ENCODE measurements at places on chromosomes 6 and 20.

GRCh38 chr6:105664931-105665330 lies 262.0 kb upstream of the PREP start:
- DNase-seq, result peak; percentile 56

- peak; percentile 16 for DNase-seq
Measured at GRCh38 chr20:38290829-38291814, 12.8 kb upstream of the BPI start.

DNA sequence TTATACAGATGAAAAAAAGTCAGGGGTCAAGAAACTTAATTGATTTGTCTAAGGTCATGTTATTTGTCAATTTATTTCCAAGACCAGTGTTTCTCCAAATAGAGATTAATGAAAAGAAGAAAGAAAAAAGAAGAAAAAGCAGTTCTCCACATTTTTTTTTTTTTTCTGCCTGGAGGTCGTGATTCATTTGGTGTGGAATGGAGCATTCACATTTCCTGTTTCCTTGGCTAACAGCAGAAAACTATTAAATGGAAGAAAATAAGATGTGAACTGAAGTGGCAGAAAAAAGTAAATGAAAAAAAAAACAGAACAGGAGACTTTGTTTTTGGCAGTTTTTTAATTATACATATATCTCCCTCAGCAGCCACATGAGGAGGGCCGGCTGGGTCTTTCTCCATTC lies 470.8 kb upstream of the ZNF337 start:
- DNase-seq, result no peak

DNA sequence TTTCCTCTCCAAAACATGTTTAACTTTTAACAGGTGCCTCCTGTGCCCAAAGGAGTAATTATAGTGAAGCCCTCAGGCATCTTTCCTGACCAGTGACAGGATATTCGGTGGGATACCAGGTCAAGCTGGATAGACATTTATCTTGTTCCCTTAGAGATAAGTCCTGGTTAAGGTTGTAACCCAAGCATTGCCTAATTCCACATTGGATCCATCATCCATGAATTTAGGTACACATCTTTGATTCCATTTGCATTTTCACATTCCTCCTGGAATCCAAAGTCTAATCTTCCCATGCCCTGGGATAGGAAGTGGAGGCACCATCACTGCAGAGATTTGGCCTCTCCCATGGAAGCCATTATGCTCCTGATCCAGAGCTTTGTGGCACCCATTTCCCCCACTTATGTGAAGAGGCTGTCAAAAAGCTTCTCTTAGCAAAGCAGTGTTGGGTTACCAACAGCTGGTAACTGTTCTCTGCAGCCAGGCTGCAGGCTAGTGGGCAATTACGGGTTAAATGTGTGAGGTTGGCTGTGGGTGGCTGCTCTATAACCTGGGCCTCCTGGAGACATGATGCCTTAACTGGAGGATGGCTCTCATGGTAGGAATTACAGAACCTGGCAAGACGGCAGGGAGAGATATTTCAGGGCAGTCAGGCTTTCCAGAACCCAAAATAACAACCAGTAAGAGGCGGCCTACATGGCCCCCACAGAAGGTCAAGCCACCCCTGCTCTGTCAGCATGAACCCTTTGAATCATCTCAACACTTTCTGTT lies 96.9 kb upstream of the VGLL2 start:
- DNase-seq, result no peak

- no peak for DNase-seq
Measured at GRCh38 chr20:6626805-6627204, 140.7 kb upstream of the BMP2 start.

DNA sequence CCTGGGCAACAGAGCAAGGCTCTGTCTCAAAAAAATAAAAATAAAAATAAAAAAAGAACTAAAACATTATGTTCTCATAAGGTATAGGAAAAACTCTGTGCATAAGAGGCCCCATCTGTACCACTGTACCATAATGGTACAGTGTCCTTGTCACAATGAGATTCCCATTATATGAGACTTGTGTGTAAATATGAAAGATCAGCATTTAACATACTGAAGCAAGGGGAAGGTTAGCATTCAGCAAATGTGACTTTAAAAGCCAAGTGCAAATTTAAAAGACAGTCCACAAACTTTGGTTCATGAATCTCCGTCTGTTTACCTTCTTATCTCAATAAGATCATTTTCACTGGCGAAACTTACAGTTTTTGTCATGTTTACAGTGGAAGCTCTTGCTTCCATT lies 16.2 kb downstream of the DSP start:
- DNase-seq, result no peak

GRCh38 chr20:57894096-57894495 lies 184.3 kb upstream of the PMEPA1 start:
- no peak for DNase-seq

- DNase-seq, result no peak
Measured at GRCh38 chr6:3263096-3263495, 4.3 kb downstream of the PSMG4 start.

DNA sequence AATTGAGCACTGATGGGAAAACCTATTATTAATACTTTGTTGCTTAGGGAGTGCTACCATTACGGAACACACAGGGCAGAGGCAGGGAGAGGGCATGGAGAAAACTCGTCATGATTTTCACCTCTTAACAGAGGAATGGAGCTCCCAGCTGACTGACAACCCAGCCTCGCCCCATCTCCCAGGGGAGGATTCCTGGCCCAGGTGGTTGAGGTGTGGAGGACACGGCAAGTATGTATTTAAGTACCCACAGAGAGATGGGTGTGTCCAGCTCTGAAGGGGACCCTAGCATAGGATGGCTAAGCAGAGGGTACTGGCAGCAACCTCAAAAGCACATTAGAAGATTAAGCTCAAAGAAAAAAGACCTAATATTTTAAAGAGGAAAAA lies 261.9 kb upstream of the MOCS1 start:
- no peak for DNase-seq

DNA sequence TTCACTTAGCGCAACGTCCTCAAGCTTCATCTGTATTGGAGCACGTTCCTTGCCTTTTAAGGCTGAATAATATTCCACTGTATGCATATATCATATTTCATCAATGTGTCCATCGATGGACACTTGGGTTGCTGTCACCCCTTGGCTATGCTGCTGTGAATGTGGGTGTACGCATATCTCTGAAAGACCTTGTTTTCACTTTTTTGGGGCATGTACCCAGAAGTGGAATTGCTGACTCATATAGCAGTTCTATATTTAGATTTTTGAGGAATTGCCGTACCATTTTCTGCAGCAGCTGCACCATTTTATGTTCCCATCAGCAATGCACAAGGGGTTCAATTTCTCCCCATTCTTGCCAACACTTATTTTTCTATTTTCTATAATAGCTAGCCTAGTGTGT lies 22.8 kb upstream of the SLC23A2 start:
- no peak for DNase-seq

DNA sequence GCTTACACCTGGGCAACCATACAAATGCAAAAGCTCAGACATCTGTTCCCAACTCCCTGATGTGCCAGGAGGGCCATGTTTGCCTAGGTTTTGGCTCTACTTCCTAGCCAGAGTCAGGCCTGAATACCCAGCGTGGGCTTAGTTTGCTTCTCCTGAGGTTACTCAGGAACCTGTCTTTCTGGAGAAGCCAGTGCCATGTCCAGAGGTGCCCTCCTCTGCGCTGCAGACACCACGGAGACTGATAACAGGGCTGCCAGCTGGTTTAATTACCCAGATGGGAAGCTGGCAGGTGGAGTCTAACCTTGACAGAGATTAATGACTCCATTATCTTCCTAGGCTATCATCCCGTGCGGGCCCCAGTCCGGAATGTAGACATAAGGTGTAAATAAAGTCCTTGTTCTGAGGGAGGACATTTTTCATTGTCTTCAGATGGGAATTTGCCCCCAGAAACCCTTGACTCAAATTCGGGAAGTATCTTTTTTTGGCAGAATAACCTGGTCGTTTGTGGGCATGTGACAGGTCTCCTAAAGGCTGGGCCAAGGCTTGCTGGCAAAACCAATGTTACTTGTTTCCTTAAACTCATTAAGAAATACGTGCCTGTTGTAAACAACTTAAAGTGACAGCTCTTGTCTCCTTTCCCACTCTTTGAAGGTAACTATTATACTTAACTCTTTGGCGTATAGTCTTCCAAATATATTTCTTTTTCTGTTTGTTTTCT lies 29.2 kb upstream of the ZNFX1 start:
- DNase-seq, result no peak

GRCh38 chr20:55354720-55355119 lies 650.6 kb downstream of the CBLN4 start:
- DNase-seq, result no peak

GRCh38 chr20:17655865-17656479 lies 26.1 kb downstream of the RRBP1 start:
- DNase-seq, result no peak

- no peak for DNase-seq
Measured at GRCh38 chr6:133314947-133315346, 73.8 kb downstream of the EYA4 start.

DNA sequence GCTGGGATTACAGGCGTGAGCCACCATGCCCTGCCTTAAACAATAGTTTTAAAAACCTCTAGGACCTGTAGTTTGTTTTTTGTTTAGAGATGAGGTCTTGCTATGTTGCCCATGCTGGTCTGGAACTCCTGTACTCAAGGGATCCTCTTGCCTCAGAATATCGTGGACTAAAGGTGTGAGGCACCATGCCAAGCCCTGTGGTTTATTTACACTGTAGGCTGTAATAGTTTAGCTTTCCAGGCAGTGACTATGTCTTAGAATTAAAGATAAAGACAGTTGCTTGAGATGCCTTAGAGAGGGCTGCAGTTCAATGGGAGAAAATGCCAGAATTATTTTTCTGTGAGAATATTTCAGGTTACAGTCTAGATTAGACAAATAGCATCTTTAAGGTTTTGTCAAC lies 72.9 kb downstream of the SGK1 start:
- no peak for DNase-seq

- no peak for DNase-seq
Measured at GRCh38 chr6:35620706-35621105, 68.0 kb downstream of the FKBP5 start.

- no peak for DNase-seq
Measured at GRCh38 chr6:57305107-57305506, 12.3 kb upstream of the PRIM2 start.

DNA sequence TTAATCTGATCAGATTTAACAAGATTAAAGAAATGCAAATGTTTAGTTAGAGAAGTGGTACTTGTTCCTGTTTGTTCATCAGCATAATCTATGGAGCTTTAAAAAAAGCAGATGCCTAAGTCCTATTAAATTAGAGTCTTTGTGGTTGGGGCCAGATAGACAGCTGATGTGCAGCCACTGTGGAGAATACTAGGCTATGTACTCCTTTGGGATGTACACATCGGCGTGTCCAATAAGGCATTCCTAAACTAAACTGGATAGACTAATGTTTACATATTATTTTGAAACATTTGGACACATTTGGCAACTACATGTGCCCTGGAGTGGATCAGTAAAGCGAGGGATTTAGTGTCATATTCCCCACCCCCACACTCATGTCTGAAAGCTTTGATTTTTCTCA lies 459.5 kb downstream of the LMBRD1 start:
- no peak for DNase-seq

DNA sequence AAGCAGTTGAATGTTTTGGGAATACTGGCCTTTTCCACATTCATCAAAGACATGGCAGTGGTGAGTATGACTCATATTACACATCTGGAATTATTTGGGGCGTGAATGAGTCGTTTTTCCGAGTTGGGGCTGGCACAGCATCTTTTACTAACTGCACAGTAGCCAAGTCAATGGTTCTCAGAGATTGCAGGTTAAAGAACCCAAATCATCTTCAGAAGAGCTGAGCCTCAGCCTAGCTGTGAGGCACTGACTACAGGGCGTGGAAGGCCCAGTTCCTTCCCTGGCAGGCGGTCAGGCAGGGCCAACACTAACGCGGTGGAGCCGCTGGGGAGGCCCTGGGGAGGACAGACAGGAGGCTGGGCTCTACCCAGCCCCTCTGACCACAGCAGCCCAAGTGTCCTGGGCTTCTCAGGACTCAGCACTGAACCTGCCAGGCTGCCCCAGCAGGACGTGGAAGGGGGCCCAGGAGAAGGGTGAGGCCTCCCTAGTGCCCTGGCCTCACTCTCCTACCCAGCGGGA lies 20.1 kb upstream of the HELZ2 start:
- no peak for DNase-seq
